ENCODE measurements at places on chromosomes 6 and 20.
A peak's percentile ranks its signal among the peaks of the same experiment; 100 is the strongest.

DNA sequence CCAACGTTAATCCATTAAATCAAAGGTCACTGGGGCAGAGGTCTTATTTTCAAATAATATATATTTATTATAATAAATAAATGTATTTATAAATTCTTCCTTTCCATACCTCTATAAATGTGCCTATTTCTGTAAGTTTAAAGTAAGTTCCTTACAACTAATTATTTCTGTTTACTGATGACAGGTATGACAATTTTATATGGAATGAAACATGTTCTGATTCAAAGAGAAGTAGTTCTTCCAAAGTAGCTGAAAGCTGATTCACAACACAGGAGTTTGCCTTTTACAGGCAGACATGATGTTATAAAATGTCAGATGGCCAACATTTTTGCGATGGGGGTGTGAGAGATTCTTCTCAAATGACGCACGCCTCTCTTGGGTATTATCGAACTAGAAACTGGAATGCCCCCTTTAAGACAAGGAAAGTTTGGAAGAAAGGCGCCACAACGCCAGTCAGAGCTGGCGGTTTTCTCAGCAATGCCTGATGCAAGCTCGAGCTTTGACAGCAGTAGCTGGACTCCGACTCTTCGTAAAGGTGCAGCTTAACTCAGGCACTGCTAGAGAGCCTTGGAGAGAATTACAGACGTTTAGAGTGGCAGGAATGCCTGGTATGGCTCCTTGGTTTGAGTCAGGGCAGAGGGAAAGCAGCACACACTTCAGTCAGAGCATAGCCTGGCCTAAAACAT, 92.1 kb downstream of the FOXC1 start:
- peak; percentile 95 for DNase-seq

GRCh38 chr20:4272225-4272624, 256.9 kb upstream of the RNF24 start:
- no peak for DNase-seq

GRCh38 chr6:134014588-134015137, 37.8 kb downstream of the SLC2A12 start:
- no peak for DNase-seq

GRCh38 chr20:14711652-14712051, 374.2 kb upstream of the FLRT3 start:
- no peak for DNase-seq

- no peak for DNase-seq
Observed at GRCh38 chr20:41174373-41174772, 37.0 kb downstream of the PLCG1 start.

- DNase-seq, result no peak
Observed at GRCh38 chr6:150177952-150178520, 35.2 kb downstream of the PPP1R14C start.

DNA sequence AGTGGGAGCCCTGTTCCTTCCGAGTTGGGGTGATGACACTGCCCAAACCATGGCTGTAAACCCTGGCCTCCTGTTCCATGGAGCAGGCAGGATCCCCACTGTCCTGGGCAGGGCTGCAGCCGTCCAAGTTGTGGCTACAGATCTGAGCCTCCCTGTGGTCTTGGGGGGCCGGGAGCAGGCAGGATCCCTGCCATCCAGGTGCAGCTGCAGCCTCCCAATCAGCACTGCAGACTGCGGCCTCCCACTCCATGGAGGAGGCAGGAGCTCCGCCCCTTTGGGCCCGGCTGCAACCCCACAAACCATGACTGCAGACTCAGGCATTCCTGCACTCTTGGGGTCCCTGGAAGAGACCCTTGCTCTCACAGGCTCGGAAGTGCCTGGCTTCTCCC, 872.1 kb upstream of the GJE1 start:
- DNase-seq, result no peak

DNA sequence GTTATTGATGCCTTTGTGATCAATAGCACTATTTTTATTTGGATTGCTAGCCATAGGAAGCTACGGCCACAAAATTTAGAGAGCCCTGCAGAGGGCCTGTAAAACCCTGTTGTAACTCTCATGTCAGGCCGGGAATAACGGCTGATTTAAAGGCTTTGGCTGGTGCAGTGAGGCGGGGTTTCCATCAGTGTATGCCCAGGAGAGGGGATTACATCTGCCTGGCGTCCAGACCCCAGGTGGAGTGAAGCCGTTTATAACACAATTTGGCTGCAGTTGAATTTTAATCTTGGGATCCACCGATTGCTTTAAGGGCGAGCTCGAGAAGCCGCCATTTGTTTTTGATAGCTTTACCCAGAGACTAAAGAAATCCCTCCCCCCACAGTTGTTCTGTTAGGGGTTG, 29.1 kb upstream of the APCDD1L start:
- DNase-seq, result no peak

GRCh38 chr6:64672651-64673050, 1034.4 kb downstream of the EYS start:
- DNase-seq, result no peak

- DNase-seq, result no peak
Observed at GRCh38 chr6:56246541-56246880, 869 bp downstream of the COL21A1 start.

- no peak for DNase-seq
Observed at GRCh38 chr6:22896696-22897095, 327.3 kb downstream of the HDGFL1 start.

GRCh38 chr20:45311589-45312211, 3.6 kb upstream of the MATN4 start:
- DNase-seq, result no peak

GRCh38 chr20:44413575-44414345, 58.3 kb downstream of the HNF4A start:
- DNase-seq, result no peak

GRCh38 chr20:63163596-63164483, 52.1 kb downstream of the YTHDF1 start:
- DNase-seq, result no peak

- DNase-seq, result no peak
Observed at GRCh38 chr6:2741756-2742155, 9.0 kb downstream of the MYLK4 start.

- no peak for DNase-seq
Observed at GRCh38 chr6:163702736-163703135, 288.2 kb downstream of the QKI start.

DNA sequence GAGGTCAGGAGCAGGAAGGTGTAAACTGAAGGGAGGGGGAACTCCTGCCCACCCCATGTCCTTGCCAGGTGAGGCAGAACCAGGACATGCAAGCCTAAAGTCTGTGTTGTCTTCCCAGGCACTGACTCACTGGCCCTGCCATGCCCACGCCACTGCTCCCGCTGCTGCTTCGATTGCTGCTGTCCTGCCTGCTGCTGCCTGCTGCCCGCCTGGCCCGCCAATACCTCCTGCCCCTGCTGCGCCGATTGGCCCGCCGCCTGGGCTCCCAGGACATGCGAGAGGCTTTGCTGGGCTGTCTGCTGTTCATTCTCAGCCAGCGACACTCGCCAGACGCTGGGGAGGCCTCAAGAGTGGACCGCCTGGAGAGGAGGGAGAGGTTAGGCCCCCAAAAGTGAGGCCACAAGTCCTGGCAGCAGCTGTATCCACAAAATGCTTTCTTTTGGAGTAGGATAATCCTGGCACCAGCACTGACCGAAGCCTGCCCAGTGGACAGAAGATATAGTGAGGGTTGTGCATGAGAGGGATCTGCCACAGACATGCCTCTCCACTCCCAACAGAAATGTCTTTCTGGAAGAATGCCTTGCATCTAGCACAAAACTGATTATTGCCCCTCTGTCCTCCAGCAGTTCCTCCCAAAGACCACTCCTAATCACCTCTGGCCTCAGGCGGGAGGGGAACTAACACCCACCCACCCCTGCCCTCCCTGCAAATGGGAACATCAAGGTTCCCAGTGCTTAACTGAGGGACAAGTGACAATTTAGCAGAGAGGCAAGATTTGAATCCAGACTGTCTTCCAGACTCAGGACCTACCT, 812 bp downstream of the MYMX start:
- no peak for DNase-seq

GRCh38 chr6:82264824-82265223, 17.3 kb upstream of the IBTK start:
- no peak for DNase-seq

GRCh38 chr20:31930779-31931178, 21.1 kb downstream of the PDRG1 start:
- DNase-seq, result no peak

Data from HS-5 (cell line).